ENCODE measurements at places on chromosomes 7 and 10. TPM values are rescaled to one million over a fixed set of nuclear protein-coding genes. Genes with fewer than 3 reads are reported as not detected.

Gene TDRD1
- 0.42 TPM for total RNA-seq

DNA sequence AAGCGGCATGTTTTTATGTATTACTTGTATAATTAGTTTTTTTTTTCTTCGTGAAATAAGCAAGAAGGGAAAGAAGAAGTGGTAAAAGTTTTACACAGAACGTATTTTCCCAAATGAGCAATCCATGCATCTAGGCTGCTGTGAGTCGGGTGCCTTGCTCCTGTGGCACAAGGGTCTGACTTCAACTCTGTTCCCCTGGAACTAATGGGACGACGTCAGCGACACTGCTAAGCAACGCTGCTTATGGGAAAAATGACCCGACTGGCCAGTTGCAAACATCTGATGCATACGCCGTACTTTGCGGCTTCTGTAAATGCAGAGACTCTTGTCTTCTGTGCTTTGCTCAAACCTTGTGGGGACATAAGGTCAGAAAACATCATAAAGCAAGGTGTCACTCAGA lies 66.3 kb downstream of the MPP7 start:
- peaks cover 5% of the 10 kb centered on the region for H3K4me1 ChIP-seq
- no peaks in the 10 kb centered on the region for H3K27me3 ChIP-seq
- no peak overlapping the region for H3K27ac ChIP-seq
- no peak overlapping the region for H3K4me3 ChIP-seq
- DNase-seq: no peak

DNA sequence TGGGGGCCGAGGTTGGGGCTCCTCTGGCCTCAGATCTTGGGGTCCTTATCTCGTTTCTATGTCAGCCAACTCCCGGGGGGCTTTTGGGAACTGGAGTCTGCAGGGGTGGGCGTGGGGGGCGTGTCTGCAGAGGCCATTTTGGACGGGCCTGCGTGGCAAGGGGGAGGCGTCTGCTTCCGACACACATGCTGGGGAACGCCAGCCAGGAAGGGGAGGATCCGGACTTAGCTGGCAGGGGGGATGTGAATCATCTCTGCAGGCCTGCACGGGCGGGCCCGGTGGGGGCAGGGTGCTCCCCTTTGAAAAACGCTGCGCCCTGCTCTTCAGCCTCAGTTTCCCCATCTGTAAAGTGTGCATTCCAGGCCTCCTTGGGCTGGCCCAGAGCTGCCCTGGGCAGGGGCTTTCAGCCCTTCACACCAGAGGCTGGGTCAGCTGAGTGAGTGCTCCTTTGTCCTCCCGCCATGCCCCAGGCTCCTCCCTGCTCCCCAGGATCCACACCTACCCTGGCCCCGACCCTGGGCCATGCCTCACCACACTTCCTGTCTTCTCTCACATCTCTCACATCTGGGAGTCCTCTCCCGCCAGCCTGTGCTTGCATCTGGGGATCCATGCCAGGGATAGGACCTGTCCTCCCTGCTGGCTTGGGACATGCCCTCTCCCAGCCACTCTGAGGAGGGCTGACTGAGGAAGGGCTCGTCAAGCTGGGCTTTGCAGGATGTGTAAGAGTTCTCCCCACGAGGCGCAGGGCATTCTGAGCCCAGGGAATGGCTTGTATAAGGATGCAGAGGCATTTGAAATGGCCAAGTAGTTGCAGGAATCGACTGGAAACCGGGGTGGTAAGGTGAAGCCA lies 172.6 kb upstream of the TNRC18 start:
- H3K4me3 ChIP-seq: peak overlapping the region; percentile 63
- peak; percentile 96 for DNase-seq
- H3K27ac ChIP-seq: peak overlapping the region; percentile 58
- peaks cover 17% of the 10 kb centered on the region for H3K27me3 ChIP-seq
- peaks cover 75% of the 10 kb centered on the region for H3K4me1 ChIP-seq

Gene SORCS3
- 0.42 TPM for total RNA-seq

DNA sequence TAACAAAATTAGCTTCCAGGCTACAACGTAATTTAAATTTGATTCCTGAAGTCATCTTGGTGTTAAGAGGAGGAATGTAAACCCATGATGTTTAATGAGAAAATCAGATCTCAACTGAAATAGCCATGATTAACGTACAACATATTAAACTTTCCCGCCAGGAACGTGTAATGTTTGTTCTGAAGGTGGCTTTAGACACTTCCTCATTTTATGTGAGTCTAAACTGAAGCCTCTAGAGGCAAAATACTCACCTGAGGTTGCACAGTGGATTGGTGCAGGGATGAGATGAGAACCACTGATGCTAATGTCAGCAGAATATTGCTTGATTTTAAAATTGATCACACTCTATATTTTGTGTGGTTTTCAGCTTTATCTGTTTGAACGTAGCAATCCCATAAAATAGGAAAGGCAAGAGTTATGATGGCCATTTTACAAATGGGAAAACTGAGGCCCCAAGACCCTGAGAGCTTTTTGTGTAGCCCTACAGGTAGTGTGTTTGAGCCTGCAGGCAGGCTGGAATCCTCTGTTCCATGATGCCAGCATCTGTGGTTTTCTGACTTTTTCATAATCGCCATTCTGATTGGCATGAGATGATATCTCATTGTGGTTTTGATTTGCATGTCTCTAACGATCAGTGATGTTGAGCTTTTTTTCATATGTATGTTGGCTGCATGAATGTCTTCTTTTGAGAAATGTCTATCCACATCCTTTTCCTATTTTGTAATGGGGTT lies 243.7 kb upstream of the BMPER start:
- H3K4me3 ChIP-seq: no peak overlapping the region
- H3K4me1 ChIP-seq: no peaks in the 10 kb centered on the region
- H3K36me3 ChIP-seq: no peaks in the 10 kb centered on the region

Gene RSPH10B
- total RNA-seq: not detected

Gene CAV2
- 131 TPM for total RNA-seq

Gene CNNM1
- 3.4 TPM for total RNA-seq

GRCh38 chr7:136741941-136742340 lies 126.5 kb upstream of the CHRM2 start:
- H3K27me3 ChIP-seq: no peaks in the 10 kb centered on the region
- DNase-seq: no peak
- no peaks in the 10 kb centered on the region for H3K4me1 ChIP-seq
- H3K36me3 ChIP-seq: no peaks in the 10 kb centered on the region

GRCh38 chr7:45978731-45979211 lies 57.7 kb upstream of the IGFBP3 start:
- H3K27ac ChIP-seq: peak overlapping the region; percentile 56
- no peaks in the 10 kb centered on the region for H3K27me3 ChIP-seq
- no peak overlapping the region for H3K4me3 ChIP-seq
- no peaks in the 10 kb centered on the region for H3K36me3 ChIP-seq
- no peak for DNase-seq
- peaks cover 29% of the 10 kb centered on the region for H3K4me1 ChIP-seq

DNA sequence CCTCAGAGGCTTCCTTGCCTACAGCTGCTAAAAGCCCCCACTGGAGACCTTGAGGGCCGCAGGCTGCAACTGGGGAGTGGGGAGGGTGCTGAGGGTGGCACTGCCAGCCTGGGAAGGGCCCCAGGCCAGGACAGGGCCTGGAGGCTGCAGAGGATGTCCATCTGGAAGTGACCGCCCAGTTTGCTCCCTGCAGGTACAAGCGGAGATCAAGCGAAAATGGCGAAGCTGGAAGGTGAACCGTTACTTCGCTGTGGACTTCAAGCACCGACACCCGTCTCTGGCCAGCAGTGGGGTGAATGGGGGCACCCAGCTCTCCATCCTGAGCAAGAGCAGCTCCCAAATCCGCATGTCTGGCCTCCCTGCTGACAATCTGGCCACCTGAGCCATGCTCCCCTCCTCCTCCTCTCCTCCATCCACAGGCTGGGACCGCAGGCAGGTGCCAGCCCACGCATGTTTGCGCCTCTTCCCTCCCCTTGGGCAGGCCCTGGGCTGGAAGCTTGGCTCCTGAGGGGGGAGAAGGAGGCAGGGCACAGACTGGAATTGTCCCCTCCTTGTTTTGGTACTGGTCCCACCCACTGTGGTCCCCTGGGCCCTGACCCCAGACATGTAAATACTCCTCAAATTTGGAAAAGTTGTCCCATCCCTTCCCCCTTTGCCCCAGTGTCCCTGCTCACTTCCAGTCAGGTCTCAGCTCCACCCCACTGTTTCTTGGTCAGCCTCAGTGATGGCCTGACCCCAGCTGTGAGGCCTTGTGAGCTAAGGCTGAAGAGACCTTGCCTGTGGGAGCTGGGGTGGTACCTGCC lies 54.4 kb downstream of the ADCYAP1R1 start:
- no peak overlapping the region for H3K27ac ChIP-seq
- no peak overlapping the region for H3K4me3 ChIP-seq
- H3K27me3 ChIP-seq: no peaks in the 10 kb centered on the region

Gene NCF1
- 3.6 TPM for total RNA-seq

GRCh38 chr7:158742065-158742821 lies 37.6 kb upstream of the NCAPG2 start:
- DNase-seq: peak; percentile 57
- H3K4me1 ChIP-seq: no peaks in the 10 kb centered on the region
- peaks cover 100% of the 10 kb centered on the region for H3K36me3 ChIP-seq
- peak overlapping the region; percentile 81 for H3K27ac ChIP-seq
- no peak overlapping the region for H3K4me3 ChIP-seq

DNA sequence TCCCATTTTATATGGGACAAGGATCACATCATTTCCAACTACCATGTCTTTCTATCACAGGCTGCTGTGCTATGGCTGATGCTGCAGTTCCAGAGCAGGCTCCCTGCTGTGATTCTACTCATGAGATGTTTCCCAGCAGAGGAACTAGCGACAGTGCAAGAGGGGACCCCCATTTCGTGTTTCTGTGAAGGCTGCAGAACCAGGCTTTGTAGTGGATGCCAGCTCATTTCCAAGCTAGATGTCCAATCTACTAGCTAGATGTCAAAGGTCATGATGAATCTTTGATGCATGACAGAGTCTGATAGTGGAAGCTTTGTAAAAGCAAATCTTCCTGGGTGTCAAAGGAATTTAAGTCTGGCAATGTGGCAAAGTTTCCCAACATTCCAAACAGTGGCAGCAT lies 21.2 kb upstream of the MYO3A start:
- no peak overlapping the region for H3K4me3 ChIP-seq
- no peaks in the 10 kb centered on the region for H3K36me3 ChIP-seq
- H3K4me1 ChIP-seq: no peaks in the 10 kb centered on the region
- no peak overlapping the region for H3K27ac ChIP-seq
- DNase-seq: no peak

DNA sequence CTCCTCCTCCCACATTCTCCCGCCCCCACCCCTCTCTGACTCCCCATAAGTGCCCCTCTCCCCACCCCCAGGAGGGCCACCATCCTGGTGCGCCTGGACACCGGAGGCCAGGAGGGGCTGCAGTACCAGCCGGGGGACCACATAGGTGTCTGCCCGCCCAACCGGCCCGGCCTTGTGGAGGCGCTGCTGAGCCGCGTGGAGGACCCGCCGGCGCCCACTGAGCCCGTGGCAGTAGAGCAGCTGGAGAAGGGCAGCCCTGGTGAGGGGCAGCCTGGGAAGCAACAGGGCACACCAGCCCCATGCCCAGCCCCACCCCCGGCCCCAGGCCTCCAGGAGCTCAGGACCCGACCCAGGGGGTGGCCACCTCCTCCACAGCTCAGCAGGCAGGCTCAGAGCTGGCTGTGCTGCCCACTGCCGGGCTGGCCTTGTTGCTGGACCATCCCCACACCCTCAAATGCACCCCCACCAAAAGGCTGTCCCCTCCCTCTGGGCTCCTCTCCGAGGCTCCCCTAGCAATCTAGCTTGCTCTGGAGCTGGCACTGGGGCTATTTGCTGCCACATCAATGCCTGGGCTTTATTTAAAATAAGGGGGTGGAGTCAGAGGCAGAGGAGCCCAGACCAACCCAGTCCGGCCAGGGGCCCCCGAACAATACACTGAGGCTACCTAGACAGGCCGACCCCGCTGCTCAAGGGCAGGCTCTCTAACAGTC lies 14.8 kb downstream of the ATG9B start:
- H3K27me3 ChIP-seq: peaks cover 16% of the 10 kb centered on the region
- no peak overlapping the region for H3K4me3 ChIP-seq
- no peak overlapping the region for H3K27ac ChIP-seq
- H3K36me3 ChIP-seq: peaks cover 45% of the 10 kb centered on the region
- no peak for DNase-seq
- H3K4me1 ChIP-seq: peaks cover 31% of the 10 kb centered on the region

DNA sequence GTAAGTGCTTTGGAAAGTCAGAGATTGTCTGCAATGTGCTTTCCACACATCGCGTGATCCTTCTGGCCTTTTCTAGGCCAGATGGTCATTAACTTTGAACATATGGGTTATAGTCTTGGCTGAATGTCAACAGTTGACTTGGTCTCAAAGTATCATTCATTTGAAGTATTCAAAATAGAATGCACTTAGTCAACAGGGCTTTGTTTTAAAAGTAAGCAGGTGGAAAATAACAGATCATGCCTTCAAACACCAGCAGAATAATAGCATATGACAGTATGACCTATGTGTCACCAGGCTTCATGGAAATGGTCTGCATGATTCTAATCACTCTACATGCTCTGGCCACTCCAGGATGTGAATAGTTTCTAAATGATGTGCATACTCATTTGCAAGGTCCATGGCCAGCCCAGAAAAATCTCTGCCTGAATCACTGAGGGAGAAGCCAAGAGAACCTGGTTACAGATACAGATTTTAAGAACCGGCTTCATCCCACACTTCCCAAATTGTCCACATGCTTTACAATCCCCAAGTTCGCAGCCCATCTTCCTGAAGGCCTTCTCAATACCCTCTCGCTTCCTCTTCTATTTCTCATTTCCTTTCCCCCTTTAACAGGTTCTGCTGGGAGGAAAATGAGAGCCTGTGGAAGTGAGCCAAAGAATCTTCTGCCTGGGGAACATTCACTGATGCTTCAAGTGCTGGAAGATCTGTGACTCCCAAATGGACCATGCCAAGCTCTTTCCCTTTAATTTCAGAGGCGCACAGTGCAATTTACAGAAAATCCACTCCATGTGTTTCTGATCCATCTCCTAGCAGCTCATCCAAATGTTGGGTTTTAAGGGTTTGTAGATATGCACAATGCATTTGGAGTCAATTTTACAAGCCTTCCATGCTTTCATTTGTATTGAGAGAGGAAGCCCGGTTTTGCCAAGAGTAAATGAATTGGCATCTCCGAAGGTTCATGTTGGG lies 122.8 kb upstream of the GDF10 start:
- peak; percentile 80 for DNase-seq
- H3K27me3 ChIP-seq: no peaks in the 10 kb centered on the region
- peaks cover 10% of the 10 kb centered on the region for H3K4me1 ChIP-seq
- H3K27ac ChIP-seq: no peak overlapping the region
- no peak overlapping the region for H3K4me3 ChIP-seq

DNA sequence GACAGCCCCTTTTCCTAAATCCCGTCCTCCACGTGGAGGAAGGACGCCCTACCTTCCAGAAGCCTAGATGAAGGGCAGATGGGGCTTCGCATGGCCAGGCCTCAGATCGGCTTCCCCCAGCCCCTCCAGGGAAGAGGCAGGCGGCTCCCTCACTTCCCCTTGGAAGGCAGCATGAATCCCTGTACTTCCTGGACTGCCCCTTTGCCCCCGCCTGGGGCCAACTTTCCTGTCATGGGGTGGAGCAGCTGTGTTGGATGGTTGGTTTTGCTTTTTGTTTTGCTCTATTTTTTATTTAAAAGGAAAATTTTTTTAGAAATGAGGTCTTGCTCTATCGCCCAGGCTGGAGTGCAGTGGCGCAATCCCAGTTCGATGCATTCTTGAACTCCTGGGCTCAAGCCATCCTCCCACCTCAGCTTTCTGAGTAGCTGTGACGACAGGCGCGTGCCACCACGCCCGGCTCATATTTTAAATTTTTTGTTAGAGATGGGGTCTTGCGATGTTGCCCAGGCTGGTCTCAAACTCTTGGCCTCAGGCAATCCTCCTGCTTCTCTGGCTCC lies 27.2 kb downstream of the GTF2IRD1 start:
- no peak for DNase-seq
- H3K27ac ChIP-seq: peak overlapping the region; percentile 96
- no peaks in the 10 kb centered on the region for H3K36me3 ChIP-seq
- no peaks in the 10 kb centered on the region for H3K27me3 ChIP-seq
- peaks cover 91% of the 10 kb centered on the region for H3K4me1 ChIP-seq

All from esophagus muscularis mucosa (tissue), 4 donors.